RPMI7951 (cell line): ENCODE measurements at places on chromosomes 2 and 18.

DNA sequence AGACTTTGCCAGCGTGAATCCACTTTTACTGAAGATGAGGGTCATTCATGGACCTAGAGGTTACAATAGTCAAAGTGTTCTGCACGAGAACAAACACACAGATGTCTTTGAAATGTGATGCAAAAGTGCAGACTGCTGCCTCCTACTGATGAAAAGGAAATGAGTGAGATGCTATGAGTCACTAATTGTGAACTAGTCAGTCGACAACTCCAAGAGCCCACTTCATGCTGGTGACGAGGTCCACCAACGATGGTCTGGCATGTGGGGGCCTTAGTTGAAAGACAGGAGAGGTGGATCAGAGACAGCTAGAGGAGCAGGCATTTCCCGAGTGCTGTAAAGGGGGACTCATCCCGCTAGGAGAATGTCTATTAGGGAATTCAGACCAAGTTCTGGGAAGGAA is 17.1 kb upstream of the ZNF236 start:
- DNase-seq: peak; percentile 38

DNA sequence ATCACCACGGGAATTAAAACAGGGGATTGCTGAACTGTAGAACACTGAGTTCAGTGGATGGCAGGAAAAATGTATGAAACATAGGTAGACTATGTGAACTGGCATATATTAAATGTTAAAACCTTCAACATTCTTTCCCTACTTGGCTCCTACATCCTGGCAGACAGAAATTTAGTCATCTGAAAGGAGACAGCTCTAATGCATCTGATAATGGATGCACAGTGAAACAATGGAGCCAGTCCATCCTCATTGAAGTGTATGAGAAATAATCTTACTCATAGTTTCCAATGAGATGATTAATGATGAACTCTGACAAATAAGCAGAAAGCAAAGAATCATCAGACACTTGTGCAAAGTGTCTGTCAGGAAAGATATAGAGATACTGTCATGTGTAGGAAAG is 1629.7 kb upstream of the TMEFF2 start:
- DNase-seq: peak; percentile 72

DNA sequence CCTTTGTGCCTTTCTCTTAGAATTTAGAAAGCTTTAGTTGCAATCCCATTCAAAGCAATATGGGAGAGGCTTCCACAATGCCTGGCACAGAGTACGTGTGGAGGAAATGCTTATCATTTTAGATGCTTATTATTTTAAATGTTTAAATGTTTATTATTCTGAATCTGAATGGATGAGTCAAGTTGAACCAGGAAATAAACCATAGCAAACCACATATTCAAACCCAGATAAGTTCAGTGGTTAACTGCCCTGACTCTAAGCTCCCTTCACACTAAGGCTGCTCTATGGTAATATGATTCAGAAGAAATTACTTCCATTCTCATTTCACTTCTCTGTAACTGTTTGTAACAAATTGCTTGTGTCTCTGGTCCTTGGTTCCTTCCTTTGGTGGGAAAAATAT is 5.2 kb upstream of the PPP4R1 start:
- DNase-seq: peak; percentile 36

- DNase-seq: no peak
These were observed 110.9 kb upstream of the PNPT1 start for GRCh38 chr2:55804535-55804934.

DNA sequence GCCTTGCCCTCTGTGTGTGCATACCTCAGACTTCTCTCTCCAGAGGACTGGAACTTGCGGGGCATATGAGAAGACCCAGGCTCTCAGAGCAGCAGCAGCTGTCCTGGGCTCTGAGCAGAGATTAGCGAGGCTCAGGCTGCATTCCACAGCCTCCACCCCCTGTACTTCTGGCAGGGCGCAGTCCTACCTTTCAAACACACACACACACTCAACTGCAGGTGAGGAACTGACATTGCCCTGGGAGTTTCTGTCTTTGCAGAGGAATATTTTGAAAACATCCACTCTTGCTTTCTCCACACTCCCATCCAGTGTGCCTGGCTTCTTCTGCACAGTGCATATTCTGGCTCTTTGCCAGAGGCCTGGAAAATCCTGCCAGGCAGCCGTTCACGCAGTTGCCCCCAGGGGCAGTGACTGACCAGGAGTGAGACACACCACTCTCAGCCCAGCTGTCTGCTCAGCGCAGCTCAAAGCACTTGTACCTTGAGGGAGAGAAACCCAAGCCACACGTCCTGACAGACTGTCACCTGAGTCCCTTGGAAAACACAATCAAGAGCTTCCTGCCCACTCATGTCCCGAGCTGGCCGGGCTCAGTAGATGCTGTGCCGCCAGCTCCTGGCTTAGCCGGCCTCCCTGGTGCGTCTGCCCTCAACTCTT is 460.8 kb downstream of the RNF144A start:
- DNase-seq: peak; percentile 11

- no peak for DNase-seq
These were observed 462.8 kb upstream of the MEX3C start for GRCh38 chr18:51660188-51660715.

GRCh38 chr2:17733599-17733998 is 20.0 kb downstream of the SMC6 start:
- DNase-seq: no peak

DNA sequence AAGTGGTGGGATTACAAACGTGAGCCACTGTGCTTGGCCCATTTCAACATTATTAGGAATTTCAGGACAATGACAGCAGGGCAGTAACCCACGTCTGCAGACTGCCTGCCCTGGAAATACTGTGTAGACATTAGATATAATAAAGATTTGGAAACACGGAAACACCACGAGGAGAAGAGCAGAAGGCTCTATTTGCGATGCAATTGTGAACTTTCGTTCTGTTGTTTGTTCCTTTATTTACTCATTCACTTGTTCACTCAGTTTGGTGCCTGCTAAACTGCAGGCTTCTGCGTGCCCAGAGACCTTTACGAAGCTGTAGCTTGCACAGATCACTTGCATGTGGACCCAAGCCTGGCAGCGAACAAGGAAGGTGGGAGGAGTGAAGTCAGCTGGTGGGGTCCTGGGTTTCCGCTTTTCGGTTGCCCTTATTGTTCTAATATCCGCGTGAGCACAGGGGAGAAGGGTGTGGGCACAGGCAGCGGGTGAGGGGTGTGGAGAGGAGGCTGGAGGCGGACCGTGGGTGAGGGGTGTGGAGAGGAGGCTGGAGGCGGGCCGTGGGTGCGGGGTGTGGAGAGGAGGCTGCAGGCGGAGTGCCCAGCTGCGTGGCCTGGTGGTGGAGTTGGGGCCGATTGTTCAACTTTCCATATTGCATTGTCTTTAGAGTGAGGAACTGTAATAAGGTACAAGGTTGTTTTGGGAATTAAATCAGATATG is 3.4 kb downstream of the COLEC11 start:
- no peak for DNase-seq

DNA sequence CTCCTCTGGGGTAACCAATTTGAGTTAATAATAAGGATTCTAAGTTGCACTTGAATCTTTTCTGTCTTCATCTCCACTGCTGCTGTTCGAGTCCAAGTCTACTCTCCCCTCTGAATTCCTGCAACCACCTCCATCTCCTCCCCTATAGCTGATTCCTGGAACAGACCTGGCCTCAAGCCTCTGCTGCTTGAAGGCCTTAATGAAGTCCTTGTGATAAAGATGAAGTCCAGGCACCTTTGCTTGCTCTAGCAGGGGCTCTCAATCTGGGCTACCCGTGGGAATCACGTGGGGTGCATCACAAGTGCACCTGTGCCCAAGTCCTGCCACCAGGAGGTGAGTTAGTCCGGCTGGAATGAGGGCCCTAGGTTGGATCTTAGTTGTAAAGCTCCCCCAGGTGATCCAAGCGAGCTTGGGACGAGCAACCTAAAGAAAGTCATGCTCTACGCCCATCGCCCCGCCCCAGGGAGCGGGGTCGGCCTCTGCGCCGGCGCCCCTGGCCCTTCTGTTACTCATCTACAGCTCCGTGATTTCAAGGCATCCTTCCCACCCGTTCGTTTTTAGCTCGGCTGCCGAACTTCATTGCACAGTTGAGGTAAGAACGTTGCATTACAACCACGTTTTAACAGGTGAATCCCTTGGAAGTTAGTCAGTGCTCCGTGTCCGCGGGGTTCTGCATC is 905 bp upstream of the IAH1 start:
- no peak for DNase-seq

- DNase-seq: no peak
These were observed 84.2 kb downstream of the ACKR3 start for GRCh38 chr2:236653863-236654262.

DNA sequence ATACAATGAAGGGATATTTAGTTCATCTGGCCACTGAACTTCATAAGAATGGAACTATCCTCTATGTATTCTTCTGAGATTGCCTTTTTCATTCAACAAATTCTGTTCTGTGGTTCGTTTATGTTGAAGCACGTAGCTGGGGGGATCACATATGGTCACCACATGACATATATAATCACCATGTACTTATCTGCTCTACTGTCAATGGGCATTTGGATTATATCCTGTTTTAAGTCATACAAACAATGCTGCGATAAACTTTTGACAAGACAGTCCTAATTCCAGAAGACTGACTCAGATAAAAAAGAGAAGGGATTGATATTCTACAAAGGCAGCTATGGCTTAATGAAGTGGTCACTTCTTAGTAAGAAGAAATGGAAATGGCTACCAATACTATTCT is 116.0 kb upstream of the CCDC195 start:
- DNase-seq: no peak

- no peak for DNase-seq
These were observed 75.8 kb upstream of the SLC1A4 start for GRCh38 chr2:64913357-64913869.

DNA sequence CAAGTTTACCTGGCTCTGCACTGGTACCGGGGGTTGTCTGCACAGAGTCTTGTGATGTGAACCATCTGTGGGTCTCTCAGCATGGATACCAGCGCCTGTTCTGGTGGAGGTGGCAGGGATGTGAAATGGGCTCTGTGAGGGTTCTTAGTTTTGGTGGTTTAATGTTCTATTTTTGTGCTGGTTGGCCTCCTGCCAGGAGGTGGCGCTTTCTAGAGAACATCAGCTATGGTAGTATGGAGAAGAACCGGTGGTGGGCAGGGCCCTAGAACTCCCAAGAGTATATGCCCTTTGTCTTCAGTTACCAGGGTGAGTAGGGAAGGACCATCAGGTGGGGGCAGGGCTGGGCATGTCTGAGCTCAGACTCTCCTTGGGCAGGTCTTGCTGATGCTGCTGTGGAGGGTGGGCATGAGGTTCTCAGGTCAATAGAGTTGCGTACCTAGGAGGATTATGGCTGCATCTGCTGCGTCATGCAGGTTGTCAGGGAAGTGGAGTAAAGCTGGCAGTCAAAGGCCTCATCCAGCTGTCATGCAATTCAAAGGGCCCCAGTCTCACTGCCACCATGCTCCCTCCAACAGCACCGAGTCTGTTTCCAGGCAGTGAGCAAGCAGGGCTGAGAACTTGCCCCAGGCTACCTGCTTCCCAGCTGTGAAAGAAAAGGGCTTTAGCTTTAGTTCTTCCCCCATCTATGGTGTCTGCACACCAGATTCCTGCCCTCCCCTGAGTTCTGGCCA is 278.0 kb downstream of the METTL4 start:
- peak; percentile 46 for DNase-seq

DNA sequence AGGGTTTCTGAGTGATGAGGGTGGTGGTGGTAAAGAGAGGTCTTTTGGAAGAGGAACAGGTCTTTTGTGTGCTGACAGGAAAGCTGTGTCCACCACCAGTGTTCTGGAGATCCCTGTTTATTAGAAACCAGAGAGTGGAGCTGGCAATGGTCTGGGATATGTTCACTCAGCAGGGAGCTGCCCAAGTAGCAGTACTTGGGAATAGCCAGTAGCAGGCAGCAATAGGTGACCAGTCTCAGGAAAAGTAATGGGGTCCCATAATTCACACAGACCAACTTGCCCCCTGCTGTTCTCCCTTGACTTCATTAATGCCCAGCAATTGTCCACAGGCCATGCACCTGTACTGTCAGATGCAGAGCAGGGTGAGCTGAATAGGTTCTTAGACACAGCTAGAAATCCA is 1.8 kb downstream of the TSPYL6 start:
- DNase-seq: no peak

DNA sequence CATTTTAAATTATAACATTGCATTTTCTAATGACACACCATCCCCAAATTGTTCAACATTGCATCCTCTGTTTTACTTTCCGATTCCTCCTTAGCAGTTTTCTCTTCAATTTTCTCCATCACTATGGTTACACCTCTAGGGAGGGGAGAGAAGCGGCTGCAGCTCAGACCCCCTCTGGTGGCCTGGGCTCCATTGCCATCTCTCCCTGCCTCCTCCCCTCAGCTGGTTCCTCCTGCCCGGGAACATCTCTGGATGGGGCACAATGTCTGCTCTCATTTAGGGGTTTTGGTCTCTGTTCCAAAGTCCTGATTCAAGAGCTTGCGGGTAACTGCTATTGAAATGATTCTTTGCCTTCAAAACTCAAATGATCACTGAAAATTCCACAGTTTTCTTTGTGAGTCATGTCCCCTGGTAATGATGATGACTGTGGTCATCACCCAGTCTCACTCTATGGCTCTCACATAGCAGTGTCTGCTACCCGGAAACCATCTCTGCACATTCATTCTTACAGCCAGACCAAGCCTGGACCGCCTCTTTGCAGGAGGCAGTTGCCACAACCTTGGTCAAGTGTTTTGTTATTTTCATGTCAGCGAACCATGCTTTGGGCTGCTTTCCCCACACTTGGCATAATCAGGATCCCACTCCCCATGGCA is 263.9 kb downstream of the ALPK2 start:
- peak; percentile 79 for DNase-seq

GRCh38 chr2:151576080-151576479 is 158.2 kb downstream of the NEB start:
- no peak for DNase-seq

- DNase-seq: no peak
These were observed 156.5 kb downstream of the NDUFA10 start for GRCh38 chr2:239868556-239869181.

- DNase-seq: peak; percentile 94
These were observed 32.5 kb downstream of the MERTK start for GRCh38 chr2:111930875-111931274.

GRCh38 chr18:21682371-21683051 is 22.1 kb downstream of the ABHD3 start:
- DNase-seq: peak; percentile 71

GRCh38 chr2:108884619-108885018 is 98.0 kb downstream of the CCDC138 start:
- DNase-seq: no peak
